NCI-H1436 (cell line): ENCODE measurements at places on chromosomes 6 and 20.

DNA sequence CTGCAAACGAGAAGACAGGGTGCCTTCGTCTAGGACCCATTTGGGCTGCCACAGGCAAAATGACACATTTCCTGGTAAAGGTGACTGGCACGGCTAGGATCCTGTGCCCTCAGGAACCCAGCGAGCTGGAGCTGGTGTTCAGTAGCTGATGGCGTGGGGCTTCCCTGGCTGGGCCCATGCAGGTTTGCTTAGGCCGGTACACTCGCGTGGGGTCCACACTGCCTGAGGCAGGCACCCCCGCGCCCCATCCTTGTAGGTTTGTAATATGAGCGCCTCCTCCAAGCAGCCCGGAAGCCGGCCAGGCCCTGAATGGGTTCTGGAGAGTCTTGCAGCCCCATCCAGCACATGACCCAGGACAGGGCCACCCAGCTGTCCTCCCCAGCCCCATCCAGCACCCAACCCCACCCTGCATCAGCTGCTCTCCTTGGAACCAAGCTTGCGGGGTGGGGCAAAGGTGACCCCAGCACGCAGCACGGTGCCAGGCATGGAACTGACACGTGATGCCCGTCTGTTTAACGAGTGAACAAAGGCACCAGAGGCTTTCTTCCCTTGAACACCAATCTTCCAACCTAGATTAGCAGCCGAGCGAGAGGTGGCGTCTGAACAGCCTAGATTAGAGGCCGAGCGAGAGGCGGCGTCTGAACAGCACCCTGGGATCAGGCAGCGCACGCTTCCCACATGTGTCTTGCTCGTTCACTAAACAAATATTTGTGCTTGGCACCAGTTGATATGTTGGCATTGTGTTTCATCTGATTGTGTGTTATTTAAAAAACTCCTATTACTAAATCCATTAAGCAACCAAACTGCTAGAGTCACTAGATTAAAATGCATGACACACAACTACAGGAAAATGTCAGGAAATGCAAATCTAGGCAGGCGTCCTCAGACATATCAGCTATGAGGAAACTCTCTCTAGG lies 112.1 kb downstream of the DLL1 start:
- DNase-seq: peak; percentile 85

- DNase-seq: no peak
These were observed 7.4 kb upstream of the UBR2 start for GRCh38 chr6:42556462-42556861.

DNA sequence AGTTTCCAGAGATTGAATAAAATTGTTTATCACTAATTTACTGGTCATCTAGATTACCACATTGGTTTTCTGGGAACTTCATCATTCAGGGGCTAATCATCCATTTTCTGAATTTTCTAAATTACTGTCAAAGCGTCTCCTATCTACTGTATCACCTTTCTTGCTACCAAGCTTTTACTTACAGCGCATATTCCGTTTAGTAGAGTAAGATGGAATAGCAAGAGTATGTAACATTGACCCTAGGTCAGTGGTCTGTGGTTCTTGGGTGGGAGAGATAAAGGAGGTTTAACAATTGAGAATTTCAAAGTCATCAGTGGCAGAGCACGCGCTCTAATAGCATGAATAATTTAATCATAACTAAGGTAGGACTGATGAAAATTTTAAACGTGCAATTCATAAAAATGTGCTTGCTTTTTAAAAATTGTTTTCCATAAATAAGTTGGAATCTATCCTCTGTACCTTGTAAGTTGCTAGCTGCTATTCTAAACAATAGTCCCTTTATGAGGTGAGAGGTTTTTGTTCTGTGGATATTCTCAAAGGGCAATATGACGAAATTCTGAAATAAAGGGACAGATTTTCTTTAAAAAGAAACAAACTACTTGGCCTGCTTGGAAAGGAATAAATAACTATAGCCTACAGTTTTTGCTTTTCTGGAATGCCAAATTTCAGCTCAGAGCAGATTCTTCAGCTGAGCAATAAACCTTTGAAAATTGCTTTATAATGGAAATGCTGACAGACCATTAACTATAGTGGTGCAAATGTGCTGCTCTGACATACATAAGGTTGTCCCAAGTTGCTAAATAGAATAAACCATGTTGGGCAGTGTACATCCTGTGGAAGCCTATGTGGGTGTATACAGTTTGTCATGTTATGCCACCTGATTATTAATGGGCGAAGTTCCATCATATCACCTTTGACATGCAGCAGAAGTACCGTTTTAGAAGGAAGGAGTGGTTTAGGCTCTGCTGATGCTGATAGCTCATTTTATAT lies 84.1 kb downstream of the ZFAND3 start:
- DNase-seq: no peak

DNA sequence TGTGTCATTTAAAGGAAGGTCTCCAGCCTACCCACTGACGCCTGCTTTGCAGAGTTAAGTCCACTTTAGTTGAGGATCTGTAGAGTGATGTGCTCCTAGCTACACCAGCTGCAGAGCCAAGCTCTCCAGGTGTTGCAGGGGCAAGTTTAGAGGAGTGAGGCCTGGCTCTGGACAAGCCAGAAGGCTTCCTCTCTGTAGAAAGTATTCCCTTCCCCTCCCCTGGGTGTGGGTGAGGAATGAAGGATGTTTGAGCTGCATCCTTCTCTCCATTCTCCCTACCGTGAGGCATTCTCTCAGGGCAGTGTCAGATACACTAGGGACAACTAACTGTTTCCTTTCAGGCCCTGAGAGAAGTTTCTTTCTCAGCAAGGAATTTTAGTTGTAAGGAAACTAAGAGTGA lies 66.5 kb downstream of the ELOVL5 start:
- DNase-seq: no peak

GRCh38 chr6:109182578-109182977 lies 87.3 kb downstream of the CEP57L1 start:
- no peak for DNase-seq

DNA sequence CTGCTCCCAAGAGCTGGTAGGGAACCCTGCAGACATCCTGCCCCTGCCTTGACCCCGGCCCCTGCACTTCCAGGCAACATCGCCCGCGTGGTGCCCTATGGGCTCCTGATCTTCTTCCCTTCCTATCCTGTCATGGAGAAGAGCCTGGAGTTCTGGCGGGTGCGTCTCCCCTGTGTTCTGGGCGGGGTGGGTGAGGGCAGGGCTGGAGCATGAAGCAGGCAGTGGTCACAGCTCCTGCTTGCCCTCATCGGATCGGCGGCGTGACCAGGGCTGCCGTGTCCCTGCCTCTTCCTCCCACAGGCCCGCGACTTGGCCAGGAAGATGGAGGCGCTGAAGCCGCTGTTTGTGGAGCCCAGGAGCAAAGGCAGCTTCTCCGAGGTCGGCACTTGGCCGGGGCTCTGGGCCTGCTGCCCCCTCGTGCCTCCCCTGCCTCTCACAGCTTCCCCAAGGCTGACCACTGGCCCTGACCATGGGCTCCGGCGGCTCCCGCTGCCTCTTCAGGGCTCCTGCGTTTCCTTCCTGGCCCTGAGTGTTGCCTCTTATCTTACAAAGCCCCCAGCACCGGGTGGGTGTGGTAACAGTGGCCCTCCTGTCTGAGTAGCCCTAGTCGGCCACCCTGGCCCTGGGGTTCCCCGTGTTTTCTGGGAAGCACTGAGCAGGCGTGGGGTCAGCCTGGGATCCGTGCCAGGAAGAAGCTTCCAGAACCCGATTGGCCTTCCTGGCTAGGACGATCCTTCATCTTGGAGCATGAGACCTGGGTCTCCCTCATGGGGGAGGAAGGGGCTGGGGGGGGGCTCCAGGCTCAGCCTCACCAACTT lies 8.0 kb upstream of the TNFRSF6B start:
- no peak for DNase-seq

- DNase-seq: no peak
These were observed 17.1 kb upstream of the CST9L start for GRCh38 chr20:23585449-23585807.

DNA sequence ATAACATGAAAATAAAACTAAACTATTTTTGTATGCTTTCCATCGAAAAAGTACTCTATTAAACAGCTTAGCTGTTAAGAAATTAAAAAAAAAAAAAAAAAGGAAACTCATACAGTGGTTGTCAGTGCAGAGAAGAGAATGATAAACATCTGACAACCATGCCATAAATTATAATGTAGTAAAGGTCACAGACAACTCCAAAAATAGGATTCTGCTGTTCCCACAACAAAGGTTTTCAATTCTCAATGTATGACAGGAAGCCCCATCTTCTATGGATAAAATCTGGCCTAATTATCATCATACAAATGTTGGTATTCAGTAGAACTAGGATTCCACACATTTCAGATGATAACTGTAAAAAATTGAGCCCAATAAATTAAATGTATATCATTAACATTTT lies 5.0 kb downstream of the PLN start:
- DNase-seq: no peak

DNA sequence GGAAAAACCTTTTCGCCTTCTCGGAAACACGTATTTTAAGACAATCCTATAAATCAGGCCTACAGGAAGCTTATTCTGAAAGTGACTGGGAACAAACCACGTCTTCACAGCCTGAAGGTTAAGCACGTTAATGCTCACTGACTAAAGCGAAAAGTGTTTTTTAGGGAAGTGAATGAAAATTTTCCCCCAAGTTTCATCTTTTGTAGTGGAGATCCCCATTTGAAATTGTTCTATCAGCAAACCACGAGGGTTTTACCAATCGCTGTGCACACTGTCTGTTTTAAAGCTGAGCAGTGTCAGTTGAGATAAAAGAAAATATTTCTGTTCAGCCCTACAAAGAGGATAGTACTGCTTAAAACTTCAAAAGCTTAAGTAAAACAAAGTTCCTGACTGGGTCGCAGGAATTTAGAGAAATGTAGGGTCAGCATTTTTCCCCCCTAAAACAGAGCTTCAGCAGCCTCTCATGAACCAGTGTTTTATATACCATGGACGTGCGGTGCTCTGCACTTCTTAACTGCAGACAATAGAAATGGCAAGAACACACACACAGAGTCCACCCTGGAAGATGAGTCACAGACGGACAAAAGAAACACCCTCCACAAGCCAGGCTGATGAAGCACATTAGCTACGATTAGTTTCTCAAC lies 34.9 kb downstream of the SLC22A23 start:
- no peak for DNase-seq

DNA sequence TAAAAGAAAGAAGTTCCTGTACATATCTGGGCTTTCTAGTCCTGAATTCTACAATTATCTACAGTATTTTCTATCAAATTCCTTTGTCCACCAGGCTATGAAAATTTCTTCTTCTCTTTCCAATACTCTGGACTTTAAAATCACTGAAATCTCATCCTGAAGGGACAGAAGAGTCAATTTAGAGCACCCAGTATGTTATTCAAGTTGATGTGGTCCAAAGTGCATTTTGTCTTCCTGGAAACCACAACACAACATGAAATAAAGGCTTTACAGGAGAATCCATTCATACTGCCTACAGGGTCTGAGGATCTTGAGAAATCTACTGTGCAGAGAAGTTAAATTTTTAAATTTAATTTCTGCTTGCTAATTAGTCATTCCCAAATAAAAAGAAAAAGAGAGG lies 94.9 kb upstream of the ADGRF1 start:
- DNase-seq: no peak

- no peak for DNase-seq
These were observed 1.6 kb upstream of the CD93 start for GRCh38 chr20:23087587-23088251.

- no peak for DNase-seq
These were observed 82.5 kb downstream of the TXNDC5 start for GRCh38 chr6:7828124-7828523.

DNA sequence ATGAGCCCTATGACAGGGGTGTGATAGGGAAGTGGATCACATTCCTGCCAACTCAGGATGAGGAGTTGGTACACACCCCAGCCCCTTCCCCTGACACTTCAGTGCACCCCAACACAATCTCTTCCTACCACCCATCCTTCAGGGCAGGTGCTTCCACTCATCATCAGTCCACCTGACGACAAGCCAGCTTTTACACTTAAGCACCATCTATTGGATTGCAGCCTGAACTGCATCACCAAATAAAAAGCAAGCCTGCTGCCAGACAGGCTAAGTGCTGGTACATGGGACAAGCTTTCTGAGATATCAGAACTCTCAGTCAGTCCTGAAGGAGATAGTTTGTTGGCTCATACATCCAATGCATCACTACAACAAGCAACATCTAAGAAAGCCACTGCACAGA lies 69.0 kb upstream of the TMEM200A start:
- DNase-seq: no peak

GRCh38 chr6:659716-660581 lies 3.0 kb upstream of the HUS1B start:
- DNase-seq: peak; percentile 76

GRCh38 chr6:28657769-28658465 lies 132.2 kb downstream of the GPX5 start:
- peak; percentile 44 for DNase-seq

DNA sequence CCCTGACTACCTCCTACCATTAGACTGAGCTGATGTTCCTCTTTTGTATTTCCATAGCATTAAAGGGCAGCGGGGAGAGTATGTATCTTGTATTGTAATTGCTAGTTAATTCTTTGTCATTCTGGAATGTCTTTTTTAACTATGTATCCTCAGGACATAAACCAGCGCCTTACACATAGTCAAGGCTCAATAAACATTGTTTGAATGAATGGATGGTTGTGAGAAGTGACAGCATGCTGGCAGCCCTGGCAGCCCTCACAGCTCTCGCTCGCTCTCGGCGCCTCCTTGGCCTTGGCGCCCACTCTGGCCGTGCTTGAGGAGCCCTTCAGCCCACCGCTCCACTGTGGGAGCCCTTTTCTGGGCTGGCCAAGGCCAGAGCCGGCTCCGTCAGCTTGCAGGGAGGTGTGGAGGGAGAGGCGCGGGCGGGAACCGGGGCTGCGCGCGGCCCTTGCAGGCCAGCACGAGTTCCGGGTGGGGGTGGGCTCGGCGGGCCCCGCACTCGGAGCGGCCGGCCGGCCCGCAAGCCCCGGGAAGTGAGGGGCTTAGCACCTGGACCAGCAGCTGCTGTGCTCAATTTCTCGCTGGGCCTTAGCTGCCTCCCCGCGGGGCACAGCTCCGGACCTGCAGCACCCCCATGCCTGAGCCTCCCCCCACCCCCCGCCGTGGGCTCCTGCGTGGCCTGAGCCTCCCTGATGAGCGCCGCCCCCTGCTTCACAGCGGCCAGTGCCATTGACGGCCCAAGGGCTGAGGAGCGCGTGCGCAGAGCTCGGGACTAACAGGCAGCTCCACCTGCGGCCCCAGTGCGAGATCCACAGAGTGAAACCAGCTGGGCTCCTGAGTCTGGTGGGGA lies 93.1 kb downstream of the RNF182 start:
- DNase-seq: no peak

DNA sequence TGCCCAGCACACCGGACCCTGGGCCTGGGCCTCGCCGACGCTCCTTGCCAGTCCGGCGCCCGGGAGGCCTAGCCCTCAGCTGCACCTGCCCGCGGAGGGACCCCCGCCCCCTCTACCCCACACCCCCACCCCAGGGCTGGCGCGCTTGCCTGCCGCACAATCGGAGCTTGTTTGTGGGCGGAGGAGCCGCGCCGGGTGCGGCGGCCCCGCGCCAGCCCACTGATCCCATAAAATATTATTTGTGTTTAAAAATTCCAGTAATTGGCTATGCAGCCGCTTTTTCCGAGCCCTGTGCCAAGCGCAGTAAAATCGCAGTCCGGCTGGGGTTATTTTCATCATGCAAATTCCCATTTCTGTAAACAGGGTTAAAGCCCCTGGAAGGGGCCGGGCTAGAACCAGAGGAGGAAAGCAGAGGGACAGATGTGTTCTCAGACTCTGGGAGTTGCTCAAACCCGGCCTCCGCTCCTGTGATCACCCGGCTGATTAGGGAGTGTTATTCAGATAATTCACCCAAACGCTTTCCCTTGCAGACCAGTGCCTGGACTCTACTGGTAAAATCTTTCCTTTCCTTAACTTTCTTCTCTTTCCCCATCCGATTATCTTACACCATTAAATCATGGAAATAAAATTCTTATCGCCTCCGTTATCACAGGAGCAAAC lies 93.1 kb downstream of the NCR2 start:
- no peak for DNase-seq
